ENCODE measurements at places on chromosomes 2 and 18. TPM values are rescaled to one million over a fixed set of nuclear protein-coding genes. Genes with fewer than 3 reads are reported as not detected.

Gene C2orf74
- total RNA-seq: 17.1 TPM

Gene MYL12B
- total RNA-seq: 385 TPM

Gene ARL4C
- 74.7 TPM for total RNA-seq

Gene GATA6
- 1.6 TPM for total RNA-seq

Gene RAD51AP2
- total RNA-seq: not detected

Gene IMPACT
- total RNA-seq: 10.3 TPM

Gene AQP4
- total RNA-seq: not detected

Gene TRIM43
- total RNA-seq: not detected

Gene BMP10
- not detected for total RNA-seq

Gene KLHL41
- 0.15 TPM for total RNA-seq

Gene HADHB
- 99.1 TPM for total RNA-seq

Gene OXER1
- not detected for total RNA-seq

Gene KCNK3
- 0.84 TPM for total RNA-seq

Gene REG3G
- not detected for total RNA-seq

Gene FANCL
- total RNA-seq: 26.5 TPM

Gene IL1R1
- 27.0 TPM for total RNA-seq

Gene ANKRD62
- not detected for total RNA-seq

Gene IL36B
- 0.37 TPM for total RNA-seq

Gene SERPINB4
- total RNA-seq: not detected

Gene FLACC1
- total RNA-seq: not detected

Gene TMEM37
- total RNA-seq: 1.5 TPM

Gene GAREM2
- 10.3 TPM for total RNA-seq

Gene TMEM247
- total RNA-seq: not detected

Gene DPYSL5
- total RNA-seq: 7.5 TPM

Gene GKN1
- total RNA-seq: 0.45 TPM

Gene UGGT1
- total RNA-seq: 16.4 TPM

Gene SERTAD2
- total RNA-seq: 11.9 TPM

Gene POTEI
- total RNA-seq: not detected

Gene B4GALT6
- 4.8 TPM for total RNA-seq

Gene CPLX4
- total RNA-seq: not detected

Gene IL36RN
- total RNA-seq: 0.13 TPM

Gene TTR
- not detected for total RNA-seq

Gene CCNYL1
- 25.6 TPM for total RNA-seq

Gene MOB4
- 25.4 TPM for total RNA-seq

Gene SPP2
- not detected for total RNA-seq

Gene ICOS
- not detected for total RNA-seq

Gene PUS10
- 2.6 TPM for total RNA-seq

Gene PSMG2
- total RNA-seq: 60.5 TPM

Gene KCNIP3
- total RNA-seq: 1.4 TPM

Gene PRR30
- total RNA-seq: not detected
